ENCODE measurements at places on chromosomes 6 and 20.

DNA sequence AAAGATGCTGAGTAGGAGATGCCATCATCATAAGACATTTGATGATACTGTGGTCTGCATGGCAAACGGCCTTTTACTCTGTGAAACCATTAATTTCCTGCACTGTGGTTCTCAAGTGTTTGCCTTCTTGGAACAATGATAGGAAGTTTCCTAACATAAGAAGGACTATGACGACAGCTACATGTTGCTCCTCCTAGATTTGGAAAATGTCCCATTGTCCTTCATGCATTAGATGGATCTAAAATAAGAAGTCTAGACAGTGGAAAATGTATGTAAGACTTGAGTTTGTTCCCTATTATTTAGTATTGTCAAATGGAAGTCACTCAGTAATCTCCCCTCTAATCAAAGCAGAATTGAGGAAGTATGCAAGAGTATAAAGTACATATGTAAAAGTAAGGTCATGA, 98.5 kb upstream of the TMEM170B start:
- DNase-seq = no peak

- DNase-seq = no peak
Observed at GRCh38 chr6:18102783-18103509, 19.5 kb downstream of the NHLRC1 start.

- DNase-seq = no peak
Observed at GRCh38 chr20:31666258-31667042, 28.7 kb downstream of the COX4I2 start.

DNA sequence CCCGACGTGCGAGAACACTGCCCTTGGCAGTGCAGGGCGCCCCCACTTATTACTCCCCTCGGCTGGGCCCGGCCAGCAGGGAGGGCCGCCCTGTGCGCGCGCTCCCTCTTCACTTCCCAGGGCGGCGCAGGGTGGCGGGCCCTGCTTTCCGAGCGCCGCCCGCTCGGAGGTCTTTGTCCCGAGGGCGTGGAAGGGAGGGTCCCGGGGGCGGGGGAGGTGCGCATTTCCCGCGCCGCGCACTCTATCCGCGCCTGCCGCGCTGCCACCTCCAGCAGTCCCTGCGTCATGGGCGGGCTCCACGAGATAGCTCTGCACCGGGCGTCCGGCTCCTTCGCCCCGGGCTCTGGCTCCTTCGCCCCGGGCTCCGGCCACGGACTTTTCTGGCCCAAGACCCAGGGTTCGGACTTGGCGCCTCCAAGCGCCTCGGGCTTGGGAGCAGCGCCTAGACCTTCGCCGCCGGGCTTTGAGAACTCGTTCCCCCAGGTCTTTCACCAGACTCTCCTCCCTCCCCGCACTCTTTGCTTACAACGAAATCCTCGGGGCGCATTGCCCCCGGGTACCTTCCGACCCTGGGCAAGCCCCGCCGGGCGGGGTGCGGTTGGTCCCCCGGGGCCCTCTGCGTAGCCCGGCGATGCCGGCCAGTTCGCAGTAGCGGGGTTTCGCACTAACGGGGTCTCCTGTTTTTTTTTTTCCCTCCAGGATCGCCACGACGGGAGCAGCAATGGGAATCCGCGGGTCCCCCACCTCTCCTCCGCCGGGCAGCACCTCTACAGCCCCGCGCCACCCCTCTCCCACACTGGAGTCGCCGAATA, 1.6 kb downstream of the TFAP2C start:
- DNase-seq = no peak

DNA sequence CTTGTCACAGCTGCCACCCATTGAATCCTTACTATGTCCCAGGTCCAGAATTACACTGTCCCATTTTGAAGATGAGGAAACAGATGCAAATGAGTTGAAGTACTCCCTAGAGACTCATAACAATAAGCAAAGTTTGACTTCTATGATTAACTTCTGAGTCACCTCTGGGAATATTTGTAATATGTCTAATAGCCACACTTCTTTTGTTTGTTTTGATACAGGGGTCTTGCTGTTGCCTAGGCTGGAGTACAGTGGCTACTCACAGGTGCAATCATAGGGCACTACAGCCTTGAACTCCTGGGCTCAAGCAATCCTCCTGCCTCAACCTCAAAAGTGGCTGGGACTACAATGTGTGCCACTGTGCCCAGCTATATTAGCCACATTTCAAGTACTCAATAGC, 11.4 kb upstream of the SOX12 start:
- no peak for DNase-seq

DNA sequence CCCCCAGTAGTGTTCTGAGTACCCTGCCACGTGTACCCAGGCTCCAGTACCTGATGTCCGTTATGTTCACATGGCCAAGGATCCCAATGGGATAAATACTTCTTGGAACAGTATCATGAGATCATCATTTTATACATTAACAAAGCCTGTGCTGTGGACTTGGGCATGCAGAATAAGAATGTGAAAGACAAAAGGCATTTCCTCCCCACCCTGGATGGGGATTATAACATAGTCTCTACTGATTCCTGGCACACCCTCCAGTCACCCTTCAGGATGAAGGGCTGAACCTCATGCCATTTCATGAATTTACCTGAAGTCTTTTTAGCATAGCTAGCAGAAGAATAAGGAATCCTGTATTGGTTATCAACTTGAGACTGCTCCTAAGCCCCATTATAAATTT, 2.8 kb downstream of the TNFRSF21 start:
- no peak for DNase-seq

GRCh38 chr6:38495518-38495917, 144.2 kb downstream of the BTBD9 start:
- DNase-seq = no peak

GRCh38 chr6:22699151-22699550, 129.8 kb downstream of the HDGFL1 start:
- DNase-seq = no peak

DNA sequence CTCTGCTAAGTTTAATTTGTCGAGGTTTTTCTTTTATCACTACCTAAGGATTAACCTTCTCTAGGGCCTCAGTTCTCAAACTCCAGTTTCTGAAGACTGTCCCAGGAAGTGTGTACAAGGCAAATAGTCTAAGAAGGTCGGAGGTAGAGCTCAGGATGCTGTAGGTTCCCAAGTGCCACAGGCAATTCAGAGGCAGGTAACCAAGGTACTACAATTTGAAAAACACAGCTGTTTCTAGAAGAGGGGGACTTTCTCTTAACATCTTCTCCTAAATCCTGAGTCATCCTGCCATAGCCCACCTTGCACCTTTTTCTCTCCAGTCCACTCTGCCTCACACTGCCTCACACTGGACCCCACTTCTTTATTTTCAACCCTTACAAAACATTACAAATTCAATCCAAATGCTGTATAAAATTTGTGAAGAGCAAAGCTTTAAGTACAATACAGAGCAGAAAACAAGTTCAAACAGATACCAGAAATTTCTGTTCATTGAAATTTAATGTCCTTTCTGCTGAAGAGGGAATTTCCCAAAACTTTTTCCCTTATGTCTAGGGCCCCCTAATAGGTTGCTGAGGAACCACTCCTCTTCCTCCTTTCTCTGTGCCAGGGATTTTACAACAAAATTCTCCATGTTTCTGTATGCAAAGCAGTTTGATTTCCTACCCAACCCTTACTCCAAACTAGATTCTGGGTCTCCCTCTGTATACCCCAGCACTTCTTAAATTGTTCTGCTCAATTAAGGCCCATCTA, 43.0 kb downstream of the FRK start:
- no peak for DNase-seq

- no peak for DNase-seq
Observed at GRCh38 chr6:30759575-30760239, 15.4 kb upstream of the IER3 start.

GRCh38 chr6:87436435-87436834, 28.7 kb downstream of the CFAP206 start:
- DNase-seq = no peak

GRCh38 chr6:121236984-121237383, 97.3 kb downstream of the TBC1D32 start:
- no peak for DNase-seq

DNA sequence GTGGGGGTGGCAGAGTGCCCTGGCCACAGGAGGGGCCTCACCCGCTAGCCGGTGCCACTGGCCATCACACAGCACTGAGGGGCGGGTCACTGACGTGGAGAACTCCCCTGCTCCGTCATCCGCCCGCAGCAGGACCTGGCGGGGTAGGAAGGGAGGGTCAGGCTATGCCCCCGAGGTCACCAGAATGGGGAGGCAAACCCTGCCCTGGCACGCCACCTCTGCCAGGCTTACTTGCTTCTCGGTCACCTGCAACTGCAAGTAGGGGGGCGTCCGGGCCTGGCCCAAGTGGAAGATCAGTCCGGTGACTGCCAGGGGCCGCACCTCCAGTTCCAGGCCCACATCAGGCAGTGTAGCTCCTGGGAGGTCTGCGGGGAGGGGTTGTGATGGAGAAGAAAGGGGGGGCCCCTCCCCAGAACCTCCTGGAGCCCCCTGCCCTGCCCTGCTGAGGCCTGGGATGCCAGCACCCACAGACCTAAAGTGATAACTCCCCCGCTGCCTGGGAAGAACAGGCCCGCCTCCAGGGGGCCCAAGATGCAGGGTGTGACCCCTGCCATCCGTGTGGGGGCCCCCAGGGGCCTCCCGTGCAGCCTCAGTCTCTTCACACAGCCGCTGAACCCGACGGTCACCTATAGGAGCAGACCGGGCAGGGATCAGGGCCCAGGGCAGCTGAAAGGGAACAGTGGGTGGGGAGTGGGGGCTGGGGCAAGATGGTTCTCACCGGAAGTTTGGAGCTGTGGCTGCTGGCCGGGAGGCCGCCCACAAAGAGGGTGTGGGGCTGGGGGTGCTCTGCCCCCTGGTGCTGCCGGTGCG, 7.4 kb downstream of the ADRM1 start:
- no peak for DNase-seq

DNA sequence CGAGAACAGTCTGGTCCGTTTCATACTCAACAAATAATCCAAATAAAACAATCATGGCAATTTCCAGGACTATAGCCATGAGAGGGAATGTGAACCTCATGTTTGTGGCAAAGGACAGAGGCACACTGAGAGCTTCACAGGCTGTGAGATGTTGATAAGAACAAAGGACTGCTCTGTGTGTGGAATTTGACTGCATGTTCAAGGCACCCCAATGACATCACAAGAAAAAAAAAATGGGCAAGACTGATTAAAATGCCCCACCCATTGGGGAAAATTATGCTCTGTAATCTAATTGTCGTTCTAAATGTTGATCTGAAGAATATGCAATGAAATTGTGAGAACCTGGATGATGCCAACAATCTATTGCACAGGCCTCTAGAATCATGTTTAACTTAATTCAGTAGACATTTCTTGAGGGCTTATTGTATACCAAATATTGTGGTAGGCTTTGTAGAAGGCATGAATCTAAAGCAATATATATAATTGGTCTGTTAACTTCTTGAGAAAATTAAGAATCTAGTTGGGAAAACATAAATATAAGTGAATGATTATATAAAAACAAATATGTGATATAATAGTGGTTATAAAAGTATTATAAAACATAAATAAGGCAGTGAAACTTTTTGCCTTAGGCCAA, at the start of gene RHAG:
Gene RHAG (minus strand): TSS at position 127 of the 637 bp plus-strand sequence. CDS start 27 bp downstream, at position 100.
- no peak for DNase-seq

GRCh38 chr20:25233016-25233772, 14.7 kb upstream of the PYGB start:
- no peak for DNase-seq

- no peak for DNase-seq
Observed at GRCh38 chr6:135630789-135631376, 133.3 kb upstream of the AHI1 start.

DNA sequence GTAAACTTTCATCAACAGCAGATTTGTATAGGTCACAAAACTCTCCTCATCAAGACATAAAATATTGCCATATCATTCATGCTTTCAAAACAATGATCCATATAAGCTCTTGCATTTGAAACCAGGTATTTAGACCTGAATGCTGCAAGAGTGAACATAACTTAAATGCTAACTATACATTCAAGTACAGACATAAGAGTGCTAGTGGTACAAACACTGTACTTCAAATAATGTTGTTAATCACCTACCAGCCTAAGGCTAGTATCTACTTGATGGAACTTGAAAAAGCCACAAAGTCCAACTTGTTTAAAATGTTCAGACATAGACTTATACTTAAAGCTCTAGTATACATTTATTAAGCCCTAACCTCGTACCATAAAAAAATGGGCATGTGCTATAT, 16.0 kb upstream of the GSTA2 start:
- no peak for DNase-seq

DNA sequence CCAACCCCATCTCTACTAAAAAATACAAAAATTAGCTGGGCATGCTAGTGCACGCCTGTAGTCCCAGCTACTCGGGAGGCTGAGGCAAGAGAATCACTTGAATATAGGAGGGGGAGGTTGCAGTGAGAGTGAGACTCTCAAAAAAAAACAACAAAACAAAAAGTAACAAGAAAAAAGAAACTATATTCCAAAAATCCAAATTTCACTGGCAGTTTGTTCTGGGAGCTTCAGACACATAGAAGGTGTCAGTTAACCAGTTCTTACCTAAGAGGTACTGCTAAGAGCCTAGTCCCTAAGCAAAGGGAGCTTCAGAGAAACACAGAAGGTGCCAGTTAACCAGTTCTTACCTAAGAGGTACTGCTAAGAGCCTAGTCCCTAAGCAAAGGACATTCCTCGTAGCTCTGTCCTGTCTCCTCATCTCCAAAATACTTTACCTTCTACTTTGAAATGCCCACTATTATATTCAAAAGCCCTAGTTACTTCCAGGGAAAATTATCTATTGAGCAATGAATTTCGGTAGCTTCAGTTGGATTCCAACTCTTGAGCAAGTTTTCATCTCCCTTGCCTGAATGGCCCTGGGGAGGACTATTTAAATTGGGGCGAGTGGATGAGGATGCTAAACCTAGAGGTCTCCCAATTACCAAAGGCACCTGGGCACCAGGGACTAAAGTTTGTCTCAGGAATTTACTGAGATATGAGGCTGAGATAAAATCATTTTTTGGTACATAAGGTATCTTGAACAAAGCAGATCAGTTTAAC, 41.0 kb downstream of the HFE start:
- no peak for DNase-seq

GRCh38 chr6:39453956-39454524, 131.5 kb upstream of the KCNK16 start:
- DNase-seq = no peak

DNA sequence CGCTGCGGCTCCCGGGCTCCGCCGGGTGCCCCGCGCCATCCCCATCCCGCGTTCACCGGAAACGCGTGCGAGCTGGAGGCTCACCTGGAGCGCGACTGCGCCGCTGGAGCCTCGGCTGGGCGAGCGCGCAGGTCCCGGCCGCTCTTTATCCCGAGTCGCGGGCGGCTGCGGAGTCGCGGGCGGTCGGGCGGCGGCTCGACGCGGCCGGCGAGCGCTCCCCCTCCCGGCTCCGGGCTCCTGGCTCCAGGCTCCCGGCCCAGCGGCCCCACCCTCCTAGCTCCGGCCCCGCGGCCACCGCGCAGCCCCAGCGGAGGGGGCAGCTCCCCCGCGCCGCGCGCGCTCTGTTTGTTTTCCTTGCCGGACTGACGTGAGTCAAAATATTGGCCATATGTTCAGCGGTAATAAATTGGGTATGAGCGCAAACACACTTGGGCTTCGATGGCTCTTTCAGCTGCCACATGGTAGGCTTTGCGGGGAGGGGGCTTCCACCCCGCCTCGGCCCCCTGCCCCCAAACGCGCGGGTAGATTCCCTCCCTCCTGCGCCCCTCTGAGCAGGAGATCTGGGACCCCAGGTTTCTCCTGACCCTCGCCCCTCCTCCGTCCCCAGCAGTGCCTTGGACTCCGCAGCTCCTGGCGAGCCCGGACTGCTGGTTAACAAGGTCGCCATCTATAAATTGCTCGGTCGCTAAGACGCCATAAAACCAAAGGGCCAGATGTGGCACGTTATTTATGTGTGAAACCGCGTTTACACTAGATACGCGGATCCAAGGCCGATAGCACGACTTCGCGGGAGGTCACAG, 8.8 kb upstream of the NKX2-2 start:
- no peak for DNase-seq

- DNase-seq = no peak
Observed at GRCh38 chr20:38543014-38543906, 37.7 kb upstream of the ADIG start.

All from activated CD4-positive, CD25-positive, alpha-beta regulatory T cell treated with anti-CD3 and anti-CD28 coated beads, Interleukin-2, amount 50 U/mL, for 16 hours (primary cell).